ENCODE measurements at places on chromosomes 16 and 17.

- no peak for DNase-seq
Observed at GRCh38 chr17:40372031-40372430, 7.5 kb upstream of the GJD3 start.

GRCh38 chr16:30137897-30138296, 14.9 kb upstream of the MAPK3 start:
- no peak for DNase-seq

DNA sequence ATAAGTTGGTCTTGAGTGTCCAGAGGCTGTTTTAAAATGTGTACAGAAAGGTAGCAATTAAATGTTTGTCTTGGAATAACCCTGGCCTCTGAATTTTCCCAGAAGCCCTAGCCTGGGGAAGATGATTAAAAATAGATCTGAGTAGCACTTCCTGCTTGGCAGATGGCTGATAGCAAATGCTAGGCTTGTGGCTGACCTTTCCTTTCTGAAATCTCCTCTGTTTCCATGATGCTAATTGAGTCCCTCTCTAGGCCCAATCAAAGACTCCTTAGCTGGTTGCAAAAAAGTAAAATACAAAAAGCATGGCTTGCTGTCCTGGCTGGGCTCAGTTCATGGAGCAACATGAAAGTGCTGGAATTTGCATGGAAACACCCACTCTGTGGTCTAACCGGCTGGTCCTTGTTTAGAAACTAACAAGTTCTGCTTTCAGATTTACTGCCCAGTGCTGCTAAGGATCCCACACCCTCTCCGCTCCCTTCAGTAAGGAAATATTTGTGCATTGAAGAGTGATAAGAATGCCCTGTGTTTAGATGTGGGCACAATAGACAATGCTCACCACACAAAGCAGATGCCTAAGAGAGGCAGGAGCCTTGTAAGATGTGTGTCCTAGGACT, 40.8 kb downstream of the YPEL2 start:
- DNase-seq: no peak

GRCh38 chr16:79640513-79641360, 40.2 kb upstream of the MAF start:
- no peak for DNase-seq

- DNase-seq: no peak
Observed at GRCh38 chr17:68441070-68441770, 16.1 kb downstream of the WIPI1 start.

DNA sequence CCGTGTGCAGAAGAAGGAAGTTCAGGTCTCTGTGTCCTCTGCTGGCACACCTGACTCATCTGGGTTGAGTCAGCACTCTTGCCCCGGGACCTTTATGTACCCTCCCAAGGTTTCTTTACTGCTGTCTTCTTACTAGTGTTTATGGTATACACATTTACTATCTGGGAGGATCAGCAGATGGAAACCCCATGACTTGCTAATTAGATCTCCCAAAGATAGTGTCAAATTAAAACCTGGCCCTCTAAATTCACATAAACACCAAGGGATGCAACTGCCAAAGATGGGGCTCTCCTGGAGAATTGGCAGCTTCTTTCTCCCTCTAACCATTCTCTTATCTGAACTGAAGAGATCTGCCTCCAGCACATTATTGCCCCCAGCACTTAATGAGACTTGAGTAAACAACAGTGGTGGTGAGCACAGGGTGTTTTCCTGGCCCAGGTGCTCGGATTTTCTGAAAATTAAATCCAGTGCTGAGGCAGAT, 718.1 kb upstream of the SOX9 start:
- no peak for DNase-seq

DNA sequence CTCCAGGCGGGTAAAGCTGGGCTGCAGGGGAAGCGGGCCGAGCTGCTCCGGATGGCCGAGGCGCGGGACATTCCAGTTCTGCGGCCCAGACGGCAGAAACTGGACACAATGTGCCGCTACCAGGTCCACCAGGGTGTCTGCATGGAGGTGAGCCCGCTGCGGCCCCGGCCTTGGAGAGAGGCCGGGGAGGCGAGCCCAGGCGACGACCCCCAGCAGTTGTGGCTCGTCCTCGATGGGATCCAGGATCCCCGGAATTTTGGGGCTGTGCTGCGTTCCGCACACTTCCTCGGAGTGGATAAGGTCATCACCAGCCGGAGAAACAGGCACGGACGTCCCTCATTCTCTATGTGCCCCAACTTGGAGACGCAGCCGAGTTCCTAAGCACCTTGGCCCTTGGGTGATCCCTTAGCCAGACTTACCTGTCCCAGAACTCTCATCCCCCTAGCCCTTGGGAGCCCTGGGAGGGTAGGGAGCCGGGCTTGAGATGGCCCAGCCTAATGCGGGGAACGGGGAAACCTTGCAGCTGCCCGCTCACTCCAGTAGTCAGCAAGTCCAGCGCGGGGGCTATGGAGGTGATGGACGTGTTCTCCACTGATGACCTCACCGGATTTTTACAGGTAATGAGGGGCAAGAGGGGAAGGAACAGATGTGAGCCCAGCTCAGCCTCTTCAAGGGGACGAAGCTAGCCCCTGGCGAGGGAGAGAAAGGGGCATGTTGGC, 806 bp downstream of the MRM1 start:
- no peak for DNase-seq

GRCh38 chr17:34899643-34900291, 61.5 kb downstream of the CCT6B start:
- no peak for DNase-seq

DNA sequence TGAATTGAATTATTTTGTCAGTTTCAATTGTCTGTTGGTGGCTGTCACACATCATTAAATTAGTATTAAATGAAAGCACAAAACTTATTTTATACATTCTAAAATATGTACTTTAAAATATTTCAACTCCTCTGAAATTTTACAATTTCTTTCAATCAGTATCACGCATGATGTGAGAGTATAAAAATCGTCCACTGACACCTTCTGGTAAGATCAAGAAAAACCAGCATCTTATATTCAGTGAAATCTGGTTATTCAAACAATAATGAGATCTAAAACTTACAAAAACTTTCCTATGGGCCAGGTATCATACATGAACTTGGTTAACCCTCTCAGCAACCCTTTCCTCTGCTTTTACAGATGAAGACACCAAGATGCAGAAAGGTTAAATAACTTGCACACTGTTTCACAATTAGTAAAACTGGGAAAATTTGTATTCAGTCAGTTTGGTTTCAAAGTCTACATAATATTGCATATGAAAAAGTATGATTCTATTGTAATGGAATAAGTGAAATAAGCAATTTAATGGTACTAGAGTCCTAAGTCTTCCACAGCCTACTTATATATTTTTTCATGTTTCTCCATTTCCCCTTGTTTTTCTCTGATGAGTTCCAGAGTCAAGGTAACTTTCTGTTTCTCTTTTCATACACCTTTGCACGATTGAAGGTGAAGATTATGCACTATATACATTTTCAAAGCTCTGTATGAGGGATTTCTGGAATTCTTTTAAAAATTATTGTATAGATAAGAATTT, 58.7 kb downstream of the EFCAB5 start:
- no peak for DNase-seq

DNA sequence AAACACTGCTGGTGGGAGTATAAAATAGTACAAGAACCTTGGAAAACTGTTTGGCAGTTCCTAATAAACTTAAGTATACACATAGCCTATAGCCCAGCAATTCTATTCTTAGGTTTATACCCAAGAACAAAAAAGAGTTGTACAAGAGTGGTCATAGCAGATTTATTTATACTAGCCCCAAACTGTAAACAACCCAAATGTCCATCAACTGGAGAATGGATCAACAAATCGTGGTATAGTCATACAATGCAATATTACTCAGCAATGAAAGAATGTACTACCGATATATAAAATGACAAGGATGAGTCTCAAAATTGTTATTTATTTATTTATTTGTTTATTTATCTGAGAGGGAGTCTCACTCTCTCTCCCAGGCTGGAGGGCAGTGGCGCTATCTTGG, 23.1 kb downstream of the GNGT2 start:
- DNase-seq: no peak

DNA sequence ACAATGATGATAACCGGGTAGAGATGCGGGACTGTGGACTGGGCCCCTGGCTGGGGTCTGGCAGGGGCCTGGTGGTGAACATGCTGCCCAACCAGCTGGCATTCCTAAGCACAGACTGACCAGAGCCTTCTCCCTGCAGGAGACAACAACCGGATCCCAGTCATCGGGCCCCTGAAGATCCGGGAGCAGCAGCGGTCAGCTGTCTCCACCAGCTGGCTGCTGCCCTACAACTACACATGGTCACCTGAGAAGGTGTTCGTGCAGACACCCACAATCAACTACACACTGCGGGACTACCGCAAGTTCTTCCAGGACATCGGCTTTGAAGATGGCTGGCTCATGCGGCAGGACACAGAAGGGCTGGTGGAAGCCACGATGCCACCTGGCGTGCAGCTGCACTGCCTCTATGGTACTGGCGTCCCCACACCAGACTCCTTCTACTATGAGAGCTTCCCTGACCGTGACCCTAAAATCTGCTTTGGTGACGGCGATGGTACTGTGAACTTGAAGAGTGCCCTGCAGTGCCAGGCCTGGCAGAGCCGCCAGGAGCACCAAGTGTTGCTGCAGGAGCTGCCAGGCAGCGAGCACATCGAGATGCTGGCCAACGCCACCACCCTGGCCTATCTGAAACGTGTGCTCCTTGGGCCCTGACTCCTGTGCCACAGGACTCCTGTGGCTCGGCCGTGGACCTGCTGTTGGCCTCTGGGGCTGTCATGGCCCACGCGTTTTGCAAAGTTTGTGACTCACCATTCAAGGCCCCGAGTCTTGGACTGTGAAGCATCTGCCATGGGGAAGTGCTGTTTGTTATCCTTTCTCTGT, 5.1 kb upstream of the SLC7A6 start:
- no peak for DNase-seq

DNA sequence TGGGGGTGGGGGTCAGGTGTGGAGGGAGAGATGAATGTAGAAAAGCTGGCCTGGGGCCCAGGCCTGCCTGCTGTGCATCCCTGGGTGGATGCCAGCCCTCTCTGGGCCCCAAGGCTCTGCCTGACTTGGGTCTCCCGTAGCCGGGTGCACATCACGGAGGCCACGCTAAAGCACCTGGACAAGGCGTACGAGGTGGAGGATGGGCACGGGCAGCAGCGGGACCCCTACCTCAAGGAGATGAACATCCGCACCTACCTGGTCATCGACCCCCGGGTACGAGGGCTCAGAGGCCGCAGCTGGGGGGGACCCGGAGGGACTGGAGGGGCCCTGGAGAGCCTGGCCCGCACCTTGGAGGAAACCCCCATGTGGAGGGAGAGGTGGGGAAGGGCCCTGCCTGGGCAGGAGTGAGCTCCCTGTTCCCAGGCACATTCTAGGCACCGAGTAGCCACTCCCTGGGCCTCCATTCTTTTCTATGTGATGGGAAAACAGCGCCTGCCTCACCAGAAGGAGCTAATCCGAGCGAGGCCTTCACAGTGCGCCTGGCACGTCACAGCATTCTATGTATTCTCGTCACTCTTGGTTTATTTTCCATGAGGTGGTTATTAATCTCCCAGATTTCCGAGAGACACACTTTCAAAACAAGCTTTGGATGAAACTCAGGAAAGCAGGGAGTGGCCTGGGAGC, 34.7 kb downstream of the ADCY7 start:
- DNase-seq: no peak

DNA sequence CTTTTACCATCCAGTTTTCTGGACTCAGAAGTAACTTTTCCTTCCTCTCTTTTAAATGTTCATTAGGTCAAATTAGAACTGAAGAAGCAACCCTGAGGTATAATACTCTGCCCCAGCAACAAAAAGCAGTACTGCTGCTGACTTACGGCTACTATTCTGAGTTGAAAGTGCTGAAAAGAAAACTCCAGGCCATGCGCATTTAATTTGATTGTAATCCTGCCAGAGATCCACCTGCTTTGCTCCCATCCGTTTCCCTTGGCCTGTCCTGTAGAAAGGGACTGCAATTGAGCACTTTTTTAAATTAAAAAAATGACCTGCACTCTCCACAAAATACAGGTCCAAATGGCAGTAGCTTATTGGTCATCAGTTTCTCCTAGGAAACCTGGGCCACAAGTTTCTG, 61.6 kb downstream of the PITPNC1 start:
- DNase-seq: no peak

DNA sequence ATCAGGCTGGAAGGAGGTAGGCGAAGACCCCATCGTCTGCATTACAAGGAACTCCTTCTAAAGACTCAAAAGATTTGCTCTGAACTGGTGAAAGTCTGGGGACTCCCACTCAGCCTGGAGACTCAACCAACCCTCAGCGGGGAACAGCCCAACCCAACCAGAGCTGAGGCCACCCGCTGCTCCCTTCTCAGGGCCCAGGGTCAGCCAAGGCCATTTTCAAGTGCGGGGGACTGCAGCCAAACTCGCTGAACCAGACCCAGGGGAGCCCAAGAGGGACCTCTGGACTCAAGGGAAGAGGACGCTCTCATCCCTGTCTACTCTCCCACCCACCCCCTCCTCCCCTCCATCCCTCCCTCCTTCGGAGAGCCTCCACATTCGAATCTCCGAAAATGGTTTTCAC, 24.1 kb downstream of the XYLT1 start:
- no peak for DNase-seq

- no peak for DNase-seq
Observed at GRCh38 chr17:66296289-66296725, 6.1 kb upstream of the PRKCA start.

DNA sequence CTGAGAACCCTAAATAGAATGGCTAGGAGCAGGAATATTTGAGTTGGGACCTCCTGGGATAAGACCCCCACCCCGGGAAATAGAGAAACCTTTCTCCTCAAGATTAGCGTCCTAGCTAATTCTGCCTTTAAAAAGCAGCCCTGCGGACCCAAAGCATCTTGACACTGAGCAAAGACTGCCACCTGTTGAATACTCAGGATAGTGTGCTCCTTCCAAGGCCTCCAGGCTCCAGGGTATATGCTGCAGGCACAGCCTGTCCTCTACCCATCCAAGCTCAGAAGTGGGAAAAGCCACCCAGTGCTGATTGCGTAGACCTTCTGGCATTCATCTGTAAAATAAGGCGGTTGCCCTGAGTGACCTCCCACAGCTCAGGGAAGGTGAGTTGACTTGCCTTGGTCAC, 456.2 kb upstream of the DYNLRB2 start:
- peak; percentile 62 for DNase-seq

DNA sequence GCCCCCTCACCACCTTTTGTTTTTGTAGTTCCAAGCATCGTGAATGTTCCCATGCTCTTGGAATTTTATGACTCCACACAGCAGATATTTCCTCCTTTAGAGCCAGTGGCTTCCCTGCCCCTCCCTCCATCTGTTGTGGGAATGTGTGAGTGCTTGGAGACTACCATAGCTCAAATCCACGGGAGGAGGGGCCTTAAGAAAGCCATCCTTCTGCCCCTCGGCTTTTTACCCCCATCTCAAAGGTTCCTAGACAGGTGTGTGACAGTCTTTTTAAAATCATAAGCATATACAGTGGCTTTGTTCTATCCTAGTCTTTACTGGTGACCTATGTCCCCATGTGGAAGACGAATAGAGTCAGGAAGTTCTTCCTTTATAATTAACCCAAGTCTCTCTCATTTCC, 47.2 kb downstream of the YPEL2 start:
- DNase-seq: no peak

- no peak for DNase-seq
Observed at GRCh38 chr16:10675216-10675615, 19.5 kb downstream of the TEKT5 start.

- DNase-seq: no peak
Observed at GRCh38 chr17:74049167-74049966, 154.1 kb upstream of the RPL38 start.

All from RCC 7860 (cell line).